Activated CD4-positive, CD25-positive, alpha-beta regulatory T cell treated with anti-CD3 and anti-CD28 coated beads, Interleukin-2, amount 50 U/mL, for 16 hours (primary cell): ENCODE measurements at places on chromosomes 4 and X.

DNA sequence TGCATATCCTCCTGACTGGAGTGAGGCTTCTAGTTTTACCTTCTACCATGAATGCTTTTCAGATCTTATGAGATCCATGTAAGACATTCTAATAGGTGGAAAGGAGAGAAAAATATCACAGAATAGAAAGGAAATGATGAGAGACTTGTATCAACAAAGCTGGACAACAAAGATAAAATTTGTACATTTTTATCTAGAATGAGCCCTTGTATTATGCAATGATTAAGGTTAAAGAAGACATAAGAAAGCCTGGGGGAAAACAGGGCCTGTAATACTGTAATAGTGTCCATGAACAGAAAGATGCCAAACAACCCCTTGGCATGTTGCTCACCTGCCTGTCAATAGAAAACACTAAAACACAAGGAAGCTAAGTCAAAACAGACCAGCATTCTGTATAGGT is 44.2 kb upstream of the SCRG1 start:
- no peak for DNase-seq

- no peak for DNase-seq
Observed at GRCh38 chrX:12401252-12401651, 263.0 kb downstream of the FRMPD4 start.

GRCh38 chr4:23857367-23857959 is 32.4 kb downstream of the PPARGC1A start:
- no peak for DNase-seq

- no peak for DNase-seq
Observed at GRCh38 chr4:25702848-25703247, 47.2 kb downstream of the SLC34A2 start.

DNA sequence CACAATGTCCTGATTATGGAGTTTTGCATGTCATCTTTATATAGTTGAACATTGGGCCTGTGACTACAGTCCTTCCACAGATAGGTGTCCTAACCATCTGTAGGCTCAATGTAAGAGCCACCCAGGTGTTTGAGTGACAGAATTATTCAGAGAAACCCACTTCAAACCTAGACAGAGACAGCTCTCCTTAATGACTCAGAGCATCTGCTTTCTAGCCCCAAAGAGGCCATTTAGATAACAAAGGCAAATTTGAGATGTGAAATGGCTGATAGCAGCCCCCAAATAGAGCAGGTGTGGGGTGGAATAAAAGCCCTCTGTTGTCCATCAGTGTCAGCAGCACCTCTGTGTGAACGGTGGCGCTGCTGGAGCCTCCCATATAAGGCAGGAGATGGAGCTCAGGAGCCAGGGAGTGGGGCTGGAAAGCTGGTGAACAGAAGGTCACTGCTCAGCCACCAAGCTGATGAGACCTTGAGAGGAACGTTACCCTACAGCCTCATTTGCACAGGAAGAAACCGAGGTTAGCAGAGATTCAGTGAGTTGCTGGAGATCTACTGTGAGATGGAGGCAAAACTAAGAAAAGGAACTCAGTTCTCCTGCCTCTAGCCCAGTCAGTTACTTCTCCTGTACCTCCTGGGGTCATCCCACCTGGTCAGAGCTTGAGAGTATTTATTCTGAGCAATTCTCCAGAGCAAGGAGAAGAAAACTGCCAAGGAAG is 153.3 kb upstream of the LNX1 start:
- no peak for DNase-seq

- no peak for DNase-seq
Observed at GRCh38 chrX:34656467-34656841, 631 bp downstream of the TMEM47 start.

GRCh38 chrX:136525738-136526606 is 6.0 kb upstream of the VGLL1 start:
- no peak for DNase-seq

- DNase-seq: no peak
Observed at GRCh38 chr4:132565542-132565941, 583.6 kb upstream of the PCDH10 start.

DNA sequence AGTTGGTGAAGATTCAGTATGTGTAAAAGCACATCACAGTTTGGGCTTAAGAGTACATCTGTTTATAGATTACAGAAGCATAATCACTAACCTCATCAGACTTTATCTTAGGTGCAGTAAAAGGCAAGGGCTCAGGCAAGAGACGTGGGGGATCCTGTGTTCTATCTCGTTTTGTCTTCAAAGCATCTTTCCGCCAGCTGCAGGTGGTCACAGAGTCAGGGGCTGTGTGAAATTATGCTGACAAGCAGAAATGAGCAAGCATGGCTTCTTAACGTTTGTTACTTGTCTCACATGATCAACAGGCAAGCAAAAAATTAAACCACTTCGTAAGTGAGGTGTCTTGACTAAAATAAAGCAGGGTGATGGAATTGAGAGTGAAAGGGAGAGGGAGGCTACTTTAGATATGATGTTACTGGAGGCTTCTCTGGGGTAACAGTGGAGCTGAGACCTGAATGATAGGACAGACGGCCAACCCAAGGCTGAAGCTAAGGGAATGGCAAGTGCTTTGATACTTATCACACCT is 1.4 kb upstream of the TEC start:
- no peak for DNase-seq

GRCh38 chr4:126800575-126801141 is 832.1 kb upstream of the INTU start:
- no peak for DNase-seq

DNA sequence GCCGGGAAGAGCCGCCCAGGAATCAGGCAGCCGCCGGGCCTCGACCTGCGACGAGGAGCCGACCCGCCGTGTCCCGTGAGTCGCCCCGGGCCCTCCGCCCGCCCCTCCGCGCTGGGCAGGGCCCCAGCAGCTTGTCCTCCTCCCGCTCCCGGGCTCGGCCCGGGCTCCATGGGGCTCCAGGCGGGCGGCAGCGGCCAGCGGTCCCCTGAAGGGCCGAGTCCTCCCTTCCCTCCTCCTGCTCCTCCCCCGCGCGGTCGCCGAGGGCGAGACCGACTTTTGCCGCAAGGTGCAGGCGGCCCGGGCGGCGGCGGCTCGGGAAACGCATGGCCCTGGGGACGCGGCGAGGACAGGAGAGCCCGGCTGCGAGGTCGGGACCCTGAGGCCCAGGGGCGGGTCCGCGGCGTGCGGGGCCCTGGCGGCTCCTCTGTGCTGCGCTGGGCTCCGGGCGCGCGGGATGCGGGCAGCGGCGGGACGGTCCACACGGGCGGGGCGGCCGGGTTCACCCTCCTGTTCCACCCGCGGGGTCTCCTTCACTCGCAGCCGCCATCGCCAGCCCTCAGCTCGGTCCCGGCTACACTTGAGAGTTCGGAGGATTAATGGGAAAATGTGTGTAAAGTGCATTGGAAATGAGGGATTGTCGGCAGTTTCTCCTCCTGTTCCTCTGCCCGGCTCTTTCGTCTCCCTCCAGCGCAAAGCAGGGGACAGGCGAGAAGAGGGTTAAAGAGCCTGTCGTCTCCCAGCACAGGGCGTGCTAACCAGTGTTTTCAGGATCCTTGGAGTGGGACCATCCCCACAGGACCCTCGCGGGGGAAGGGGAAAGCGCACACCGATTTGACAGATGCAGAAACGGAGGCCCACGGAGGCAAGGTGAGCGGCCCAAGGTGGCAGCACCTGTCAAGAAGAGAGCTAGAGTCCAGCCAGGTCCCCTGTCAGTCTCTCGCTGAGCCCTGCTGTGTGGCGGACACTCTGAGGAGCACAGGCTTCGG is 16.6 kb upstream of the ZNF718 start:
- DNase-seq: no peak

DNA sequence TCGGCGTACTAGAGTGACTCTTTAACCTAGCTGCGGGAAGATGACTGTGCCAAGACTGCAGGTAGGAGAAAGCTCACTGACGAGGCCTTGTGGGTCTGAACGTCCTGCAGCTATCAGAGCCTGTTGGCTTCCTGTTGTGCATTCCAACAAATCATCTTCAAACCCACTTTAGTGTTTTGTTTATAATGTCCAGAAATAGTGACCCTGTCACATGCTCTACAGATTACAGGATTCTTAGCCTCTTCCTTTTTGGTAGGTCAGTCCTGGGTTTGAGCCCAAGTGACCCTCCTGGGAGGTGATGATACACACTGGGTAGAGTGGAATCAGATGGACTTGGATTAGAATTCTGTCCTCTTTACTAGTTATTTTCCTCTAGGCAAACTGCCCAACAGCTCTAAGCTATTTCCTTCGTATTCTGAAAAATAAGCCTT is 33.2 kb downstream of the HTT start:
- no peak for DNase-seq

GRCh38 chr4:87875191-87875590 is 42.4 kb downstream of the MEPE start:
- no peak for DNase-seq

- no peak for DNase-seq
Observed at GRCh38 chrX:40105835-40106675, 8.3 kb upstream of the BCOR start.

- DNase-seq: no peak
Observed at GRCh38 chr4:145404761-145405160, 76.9 kb upstream of the SMAD1 start.

DNA sequence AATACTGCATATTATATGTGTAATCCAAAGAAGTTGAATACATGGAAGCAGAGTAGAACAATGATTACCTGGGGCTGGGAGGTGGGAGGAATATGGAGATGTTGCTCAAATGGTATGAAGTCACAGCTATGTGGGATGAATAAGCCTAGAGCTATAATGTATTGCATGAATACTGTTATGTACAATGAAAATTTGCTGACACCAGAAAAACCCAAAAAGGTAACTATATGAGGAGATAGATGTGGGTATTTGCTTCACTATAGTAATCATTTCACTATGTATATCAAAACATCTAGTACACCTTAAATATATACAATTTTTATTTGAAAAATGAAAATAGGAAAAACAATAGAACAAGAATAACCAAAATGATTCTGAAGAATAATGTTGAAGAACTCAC is 11.2 kb downstream of the PAGE3 start:
- no peak for DNase-seq

DNA sequence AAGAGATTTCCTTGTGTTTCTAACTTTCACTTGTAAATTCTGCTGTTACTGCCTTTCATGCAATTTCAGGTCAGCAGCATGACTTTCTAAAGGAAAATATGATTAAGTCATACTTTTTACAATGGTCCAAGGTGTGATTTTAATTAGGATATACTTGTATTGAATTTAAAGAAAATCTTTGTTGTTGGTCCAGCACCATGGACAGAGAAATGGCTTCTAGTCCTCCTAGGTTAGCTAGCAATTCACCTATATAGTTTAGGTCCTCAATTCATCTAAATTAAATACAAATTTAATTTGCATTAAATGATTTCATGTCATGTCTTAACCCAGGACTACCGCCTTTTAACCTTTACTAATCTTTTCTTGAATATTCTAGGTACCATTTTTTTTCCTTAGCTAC is 304.9 kb upstream of the RPS6KA3 start:
- no peak for DNase-seq

DNA sequence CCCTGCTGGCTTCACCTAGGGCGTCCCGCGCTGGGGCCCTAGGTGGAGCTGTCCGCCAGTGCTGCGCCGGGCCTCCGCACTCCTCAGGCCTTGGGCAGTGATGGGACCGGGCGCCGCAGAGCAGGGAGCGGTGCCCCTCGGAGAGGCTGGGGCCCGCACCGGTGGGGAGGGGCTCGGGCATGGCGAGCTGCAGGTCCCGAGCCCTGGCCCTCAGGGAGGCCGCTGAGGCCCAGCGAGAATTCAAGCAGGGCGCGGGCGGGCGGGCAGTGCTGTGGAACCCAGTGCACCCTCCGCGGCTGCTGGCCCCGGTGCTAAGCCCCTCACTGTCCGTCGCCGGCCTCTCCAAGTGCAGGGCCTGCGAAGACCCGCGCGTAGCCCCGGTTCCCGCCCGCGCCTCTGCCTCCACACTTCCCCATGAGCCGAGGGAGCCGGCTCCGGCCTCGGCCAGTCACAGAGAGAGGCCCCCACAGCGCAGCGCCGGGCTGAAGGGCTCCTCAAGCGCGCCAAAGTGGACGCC is 565.1 kb upstream of the NDST4 start:
- DNase-seq: no peak

DNA sequence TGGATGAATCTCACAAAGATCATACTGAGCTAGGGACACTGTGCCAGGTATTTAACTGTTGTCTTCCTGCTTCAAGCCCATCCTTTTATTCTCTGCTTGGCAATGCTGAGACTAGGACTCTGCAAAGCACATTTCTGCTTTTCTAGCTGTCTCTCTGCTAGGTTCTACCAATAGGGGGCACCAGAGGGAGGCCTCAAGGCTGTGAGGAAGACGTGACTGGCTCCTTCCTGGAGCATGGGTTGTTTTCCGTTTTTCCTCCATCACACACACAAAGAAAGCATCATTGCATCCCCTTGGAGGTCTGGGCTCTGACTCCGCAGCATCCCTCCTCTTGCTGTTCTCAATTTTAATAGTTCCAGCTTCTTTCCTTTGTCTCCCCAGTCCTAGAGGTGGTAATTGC is 10.9 kb upstream of the DCTD start:
- no peak for DNase-seq

DNA sequence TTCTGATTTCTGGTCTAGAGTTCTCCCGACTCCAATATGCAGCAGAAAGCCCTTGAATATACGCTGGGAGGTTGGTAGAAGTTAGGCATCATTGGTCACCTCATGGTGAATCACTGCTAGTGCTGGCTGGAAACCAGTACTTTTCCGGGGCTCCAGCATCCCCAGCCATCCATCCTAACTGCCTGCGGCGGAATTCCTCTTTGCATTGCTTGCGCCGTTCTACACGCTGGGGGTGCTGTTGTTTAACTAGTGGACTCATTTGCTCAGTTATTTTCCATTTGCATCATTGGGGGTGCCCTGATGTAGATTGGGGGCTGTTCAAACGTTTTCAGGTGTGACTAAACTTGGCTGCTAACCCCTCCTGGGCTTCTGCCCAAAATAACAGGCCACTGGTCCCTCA is 23.3 kb upstream of the GPR50 start:
- no peak for DNase-seq

GRCh38 chr4:101102114-101102742 is 245.1 kb downstream of the PPP3CA start:
- DNase-seq: no peak

DNA sequence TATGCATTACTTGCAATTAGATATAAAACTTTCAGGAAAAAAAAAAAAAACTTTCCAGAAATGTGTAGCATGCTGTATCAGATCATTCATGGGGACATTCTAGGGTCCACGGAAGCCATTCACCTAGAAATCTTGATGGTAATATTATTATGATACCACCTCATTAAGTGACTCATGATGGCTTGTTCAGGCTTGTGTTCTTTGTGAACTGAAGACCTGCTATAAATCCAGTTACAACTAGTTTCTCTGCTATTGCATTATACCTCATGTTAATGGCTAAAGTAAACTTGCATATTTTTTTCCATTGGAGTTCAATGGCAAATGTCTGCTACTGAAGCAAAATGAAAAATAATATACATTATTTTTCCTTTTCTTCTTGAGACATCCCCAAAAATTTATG is 35.3 kb upstream of the PTPN13 start:
- DNase-seq: no peak

GRCh38 chr4:113302051-113302450 is 252.6 kb downstream of the ANK2 start:
- DNase-seq: no peak

GRCh38 chr4:134529629-134530028 is 328.0 kb upstream of the PABPC4L start:
- no peak for DNase-seq

GRCh38 chr4:122776916-122777315 is 44.4 kb downstream of the BBS12 start:
- no peak for DNase-seq

- DNase-seq: no peak
Observed at GRCh38 chr4:101022151-101023024, 324.9 kb downstream of the PPP3CA start.

GRCh38 chrX:49171752-49172279 is at the start of gene PLP2:
Gene PLP2 (plus strand): TSS chrX:49171898. CDS start chrX:49172001, 103 bp downstream.
- peak; percentile 26 for DNase-seq

GRCh38 chrX:57596516-57596915 is 4.7 kb downstream of the ZXDB start:
- no peak for DNase-seq
